AG08395 (cell line): ENCODE measurements at places on chromosomes 7 and 10.
A peak's percentile ranks its signal among the peaks of the same experiment; 100 is the strongest.

DNA sequence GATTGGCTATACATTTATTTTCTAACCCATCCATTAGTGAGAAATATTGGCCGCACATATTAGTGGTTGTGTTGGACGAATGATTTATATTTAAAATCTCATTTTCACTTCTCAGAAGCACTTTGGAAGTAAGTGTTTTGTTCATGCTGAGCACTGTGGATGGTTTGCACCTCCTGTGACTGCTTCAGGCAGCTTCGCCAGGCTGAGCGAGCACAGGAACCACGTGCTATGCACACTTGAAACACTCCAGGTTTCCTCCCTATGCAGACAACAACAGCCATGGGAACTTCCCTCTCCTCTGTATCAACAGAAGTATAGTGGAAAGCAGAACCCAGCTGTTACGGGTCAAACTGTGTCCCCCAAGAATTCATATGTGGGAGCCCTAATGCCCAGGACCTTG lies 67.3 kb upstream of the WDR11 start:
- DNase-seq = no peak

GRCh38 chr10:51257511-51258248 lies 183.4 kb downstream of the PRKG1 start:
- DNase-seq = peak; percentile 70

GRCh38 chr10:88544140-88544870 lies 38.8 kb downstream of the RNLS start:
- no peak for DNase-seq

GRCh38 chr7:8442814-8443304 lies 9.4 kb downstream of the NXPH1 start:
- peak; percentile 40 for DNase-seq

GRCh38 chr10:24206926-24207325 lies 2.0 kb upstream of the KIAA1217 start:
- DNase-seq = no peak

GRCh38 chr10:116783011-116783655 lies 40.8 kb upstream of the HSPA12A start:
- DNase-seq = no peak

DNA sequence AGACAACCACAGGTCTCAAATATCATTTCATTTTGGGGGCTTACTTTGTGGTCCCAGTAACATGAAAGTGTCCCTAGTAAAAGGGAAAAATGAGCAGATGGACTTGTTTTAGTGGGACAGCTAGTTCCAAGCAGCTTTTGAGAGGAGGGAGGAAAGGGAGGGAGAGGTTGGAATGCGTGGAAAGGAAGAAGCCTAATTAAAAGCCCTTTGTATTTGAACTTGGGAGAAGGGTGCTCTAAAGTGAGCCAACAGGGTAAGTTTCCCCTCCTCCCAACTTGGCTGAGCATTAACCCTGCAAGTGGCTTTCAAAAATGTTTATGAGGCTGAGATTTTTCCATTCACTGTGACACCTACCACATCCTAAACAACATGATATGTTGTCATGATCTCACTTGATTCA lies 38.8 kb upstream of the LYZL1 start:
- DNase-seq = no peak

- DNase-seq = no peak
Observed at GRCh38 chr10:81152656-81153055, 615.0 kb downstream of the SH2D4B start.

DNA sequence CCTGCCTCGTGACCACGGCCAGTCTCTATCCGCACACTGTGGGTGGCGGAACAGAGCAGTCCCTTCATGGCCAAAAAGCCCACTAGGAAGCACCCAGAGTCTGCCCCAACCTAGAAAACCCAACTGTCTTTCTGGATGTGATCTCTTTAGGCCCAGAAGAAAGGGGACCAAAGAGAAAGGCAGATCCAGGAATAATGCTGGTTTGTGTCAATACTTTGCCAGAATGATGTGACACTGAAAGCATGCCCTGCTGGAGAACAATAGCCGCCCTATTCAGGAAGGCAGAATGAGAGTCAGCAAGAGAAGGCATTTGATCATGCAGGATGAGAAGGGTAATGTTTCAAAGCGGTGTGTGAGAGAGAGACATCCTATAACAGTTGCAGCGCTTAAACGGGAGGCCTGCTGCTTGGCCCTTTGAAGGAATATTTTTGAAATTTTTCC lies 274.7 kb downstream of the USP6NL start:
- no peak for DNase-seq

- DNase-seq = no peak
Observed at GRCh38 chr10:6877336-6877721, 297.3 kb upstream of the PRKCQ start.

DNA sequence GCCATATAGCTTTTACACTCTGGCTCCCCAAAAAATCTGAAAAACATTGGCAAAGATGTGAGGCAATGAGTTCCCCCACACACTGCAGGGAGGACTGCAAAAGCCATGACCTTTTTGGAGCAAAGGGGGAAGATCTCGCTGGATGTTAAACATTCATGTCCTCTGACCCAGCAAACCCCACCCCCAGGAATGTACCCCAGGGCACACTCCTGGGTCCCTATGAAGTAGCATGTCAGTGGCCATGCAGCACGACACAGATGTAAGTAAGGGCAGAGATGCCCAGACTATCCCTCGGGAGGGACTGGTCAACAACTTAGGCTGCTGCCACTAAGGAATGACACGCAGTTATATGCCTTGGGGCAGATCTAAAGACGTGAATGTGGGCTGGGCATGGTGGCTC lies 100.6 kb downstream of the DLG5 start:
- DNase-seq = no peak

- DNase-seq = no peak
Observed at GRCh38 chr7:34904987-34905386, 132.3 kb downstream of the DPY19L1 start.

GRCh38 chr7:127812540-127812939 lies 160.5 kb downstream of the SND1 start:
- DNase-seq = no peak

DNA sequence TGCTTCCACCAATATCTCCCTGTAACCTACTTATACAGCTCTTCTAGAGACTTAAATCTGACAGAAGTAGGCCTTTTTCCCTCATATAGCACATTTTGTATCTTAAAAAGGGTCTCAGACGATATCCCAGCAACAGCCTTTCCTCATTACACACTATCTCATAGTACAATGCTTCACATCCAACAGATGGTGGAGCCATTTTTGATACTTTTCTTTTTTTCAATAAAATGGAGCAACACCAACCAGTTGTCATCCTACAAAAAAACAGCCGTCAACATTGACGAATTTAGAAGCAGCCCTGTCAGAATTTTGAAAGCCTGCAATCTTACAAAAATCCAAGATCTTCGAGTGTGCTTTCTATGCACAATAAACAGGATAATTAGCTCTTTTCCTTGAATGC lies 145.9 kb upstream of the NEBL start:
- no peak for DNase-seq
